ENCODE measurements at places on chromosomes 2 and 18.

- DNase-seq, result no peak
These were observed 128.4 kb downstream of the GALNT3 start for GRCh38 chr2:165665614-165666013.

DNA sequence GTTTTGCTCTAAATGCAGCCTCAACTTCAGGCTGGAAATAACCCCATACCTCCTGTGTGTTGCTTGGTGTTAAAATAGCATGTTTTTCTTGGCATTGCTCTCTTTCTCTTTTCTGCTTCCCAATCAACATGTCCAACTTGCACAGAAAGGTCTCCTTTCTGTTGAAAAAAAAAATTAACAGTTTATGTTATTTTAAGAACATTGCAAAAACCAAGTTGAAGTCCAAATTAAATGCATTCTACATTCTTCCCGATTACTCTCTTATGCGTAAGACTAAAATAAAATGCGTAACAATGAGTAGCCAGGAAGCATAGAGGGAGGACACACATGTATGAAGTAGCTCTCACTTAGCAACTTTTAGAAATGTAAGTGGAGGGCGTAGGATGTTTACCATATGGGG lies 1406.1 kb upstream of the NXPH2 start:
- no peak for DNase-seq

DNA sequence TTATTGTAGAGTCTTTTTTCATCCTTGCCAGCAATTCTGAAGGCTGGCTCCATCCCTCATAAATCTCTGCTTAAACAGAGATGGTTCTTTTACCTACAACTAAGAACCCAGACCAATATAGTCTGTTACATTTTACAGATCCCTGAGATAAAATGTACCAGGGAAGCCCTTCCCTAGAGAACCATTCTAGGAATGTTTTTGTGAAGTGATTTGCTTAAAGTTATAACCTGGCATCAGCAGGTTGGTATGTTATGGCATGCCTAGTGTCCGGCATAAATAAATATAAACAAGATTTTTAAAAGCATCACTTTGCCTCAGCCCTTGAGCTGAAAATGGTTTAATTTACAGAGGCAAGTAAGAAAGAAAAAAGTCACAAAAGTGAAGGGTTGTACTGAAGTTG lies 18.5 kb upstream of the NPAS2 start:
- no peak for DNase-seq

GRCh38 chr2:160842286-160842685 lies 317.9 kb upstream of the TANK start:
- no peak for DNase-seq

- no peak for DNase-seq
These were observed 4.3 kb upstream of the ADI1 start for GRCh38 chr2:3523551-3524041.

- DNase-seq, result no peak
These were observed 438.8 kb downstream of the SPAG16 start for GRCh38 chr2:213723041-213723560.

DNA sequence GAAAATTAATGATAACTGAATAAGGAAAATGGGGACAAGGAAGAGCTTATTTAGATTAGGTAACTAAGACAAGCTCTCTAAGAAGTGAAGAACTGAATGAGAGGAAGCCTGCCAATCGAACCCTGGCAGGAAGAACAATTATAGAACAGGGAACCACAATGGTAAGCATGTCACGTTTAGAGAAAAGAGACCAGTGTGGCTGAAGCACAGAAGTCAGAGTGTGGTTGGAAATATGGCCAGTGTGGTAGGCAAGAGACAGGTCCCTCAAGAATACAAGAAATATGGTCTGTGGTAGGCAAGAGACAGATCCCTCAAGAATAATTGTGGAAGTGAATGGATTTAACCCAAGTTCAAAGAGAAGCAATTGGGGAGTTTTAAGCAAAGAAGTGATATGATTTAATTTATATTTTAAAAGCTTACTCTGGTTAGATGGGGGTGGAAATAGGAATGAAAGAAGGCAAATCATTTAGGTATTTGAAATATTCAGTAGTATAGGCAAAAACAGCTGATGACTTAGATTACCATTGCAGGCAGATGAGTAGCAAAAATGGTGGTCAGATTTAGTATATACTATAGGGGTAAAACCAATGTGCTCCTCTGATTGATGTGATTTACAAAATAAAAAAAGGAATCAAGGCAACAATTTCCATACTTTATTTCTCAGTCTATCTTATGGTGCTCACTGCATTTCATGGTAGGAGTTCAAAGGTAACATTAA lies 38.8 kb upstream of the ERMN start:
- no peak for DNase-seq

DNA sequence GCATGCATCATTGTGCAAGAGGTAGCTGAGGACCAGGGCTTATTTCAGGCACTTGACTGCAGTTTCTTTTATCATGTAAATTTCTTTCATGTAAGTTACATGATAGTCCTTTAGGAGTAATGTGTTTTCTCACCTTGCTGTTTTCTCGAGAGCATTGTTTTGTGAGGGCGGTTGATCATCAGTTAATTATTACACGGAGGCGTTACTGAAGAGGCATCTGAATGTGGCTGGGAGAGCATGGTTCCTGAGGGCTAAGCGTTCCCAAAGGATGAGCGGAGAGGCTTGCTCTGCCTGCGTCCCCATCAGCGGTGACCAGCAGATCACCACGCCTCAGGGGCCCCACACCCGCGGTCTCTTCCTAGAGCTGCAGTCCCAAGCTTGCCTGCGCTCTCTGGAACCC lies 156.1 kb upstream of the NFATC1 start:
- DNase-seq, result no peak

- DNase-seq, result no peak
These were observed 49.9 kb upstream of the HS6ST1 start for GRCh38 chr2:128368437-128369107.

DNA sequence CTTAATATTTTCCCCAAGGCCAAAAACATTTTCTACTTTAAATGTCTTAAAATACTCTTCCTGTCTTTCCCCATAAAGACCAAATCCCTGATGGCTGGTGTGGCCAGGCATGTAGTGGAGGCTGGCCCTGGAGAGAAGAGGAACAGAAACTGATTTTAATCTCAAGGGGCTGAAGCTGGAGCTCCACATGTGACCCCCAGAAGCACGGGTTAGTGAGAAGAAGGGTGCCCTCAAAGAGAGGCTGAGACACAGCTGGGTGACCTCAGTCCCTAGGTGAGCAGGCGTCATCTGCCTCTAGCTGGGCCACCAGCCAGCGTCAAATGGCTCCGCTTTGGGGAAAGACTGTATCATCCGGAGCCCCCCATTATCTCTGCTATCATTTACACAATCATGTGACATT lies 19.3 kb upstream of the TMEM18 start:
- no peak for DNase-seq

DNA sequence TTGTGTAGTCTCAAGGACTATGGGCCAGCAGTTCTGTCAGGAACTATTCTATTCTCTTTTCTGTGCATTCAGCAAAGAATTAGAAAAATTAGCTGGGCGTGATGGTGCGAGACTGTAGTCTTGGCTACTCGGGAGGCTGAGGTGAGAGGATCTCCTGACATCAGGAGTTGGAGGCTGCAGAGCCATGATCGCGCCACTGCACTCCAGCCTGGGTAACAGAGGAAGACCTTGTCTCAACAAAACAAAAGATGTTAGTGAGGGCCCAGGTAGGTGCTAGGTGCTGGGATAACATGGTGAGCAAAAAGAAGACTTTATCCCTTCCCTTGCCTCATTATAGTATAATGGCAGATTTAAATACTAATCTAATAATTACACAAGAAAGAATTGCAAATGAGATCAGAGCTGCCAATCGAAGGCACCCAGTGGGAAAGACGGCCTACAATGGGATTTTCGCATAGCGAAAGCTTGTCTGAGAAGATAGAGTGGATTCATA lies 447 bp upstream of the MRPL19 start:
- DNase-seq, result no peak

GRCh38 chr2:50840341-50841124 lies 191.4 kb downstream of the NRXN1 start:
- DNase-seq, result no peak

- DNase-seq, result no peak
These were observed 678.0 kb upstream of the ZEB2 start for GRCh38 chr2:145197944-145198343.

- no peak for DNase-seq
These were observed 265.8 kb downstream of the TNS1 start for GRCh38 chr2:217736776-217737550.

DNA sequence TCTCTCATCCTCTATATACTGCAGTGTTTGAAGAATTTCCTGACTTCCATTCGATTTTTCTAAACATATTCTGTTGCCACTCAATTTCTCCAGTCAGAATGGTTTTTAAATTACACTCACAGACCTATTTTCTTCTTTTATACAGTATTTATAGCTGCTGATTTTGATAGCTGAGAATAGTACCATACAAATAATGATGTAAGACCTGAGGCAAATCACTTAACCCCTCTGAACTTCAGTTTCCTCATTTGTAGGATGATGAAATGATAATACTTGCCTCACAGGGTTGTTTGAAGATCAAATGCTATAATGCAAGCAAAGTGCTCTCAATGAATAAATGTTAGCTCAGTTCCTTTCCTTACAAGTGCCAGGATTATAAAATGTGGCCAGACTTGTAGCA lies 241.8 kb downstream of the CPS1 start:
- DNase-seq, result no peak

DNA sequence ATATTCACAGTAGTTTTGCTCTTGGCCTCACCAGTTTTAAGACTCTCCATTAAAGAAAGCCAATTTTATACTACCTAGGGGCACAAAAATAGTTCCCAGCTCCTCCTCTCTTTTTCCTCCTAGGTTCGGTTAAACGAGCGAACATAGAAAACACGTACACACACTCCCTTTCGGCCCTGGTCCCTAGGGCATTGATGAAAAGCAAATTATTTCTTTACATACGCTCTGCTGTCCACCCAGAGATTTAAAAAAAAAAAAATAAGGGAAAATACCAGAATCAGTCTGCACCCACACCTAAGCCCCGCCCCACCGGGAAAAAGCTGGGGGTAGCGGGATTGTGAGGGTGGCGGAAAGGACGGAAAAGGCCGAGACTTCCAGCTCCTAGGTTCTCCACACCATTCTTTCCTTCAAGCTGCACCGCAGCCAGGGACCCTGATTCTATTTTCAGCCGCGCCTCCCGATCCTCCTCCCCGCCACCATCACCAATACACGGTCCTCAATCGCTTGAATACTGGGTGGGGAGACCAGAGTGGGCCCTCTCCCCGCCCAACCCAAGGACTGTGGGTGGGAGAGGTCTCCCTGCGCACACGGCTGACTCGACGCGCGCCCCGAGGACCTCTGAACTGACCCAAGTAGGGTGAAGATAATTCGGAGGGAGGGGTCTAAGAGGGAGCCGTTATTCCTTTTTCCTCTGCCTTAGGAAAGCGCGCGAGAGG lies 769 bp downstream of the ATF2 start:
- no peak for DNase-seq

- DNase-seq, result no peak
These were observed 471.0 kb upstream of the CDH7 start for GRCh38 chr18:65279668-65280305.

DNA sequence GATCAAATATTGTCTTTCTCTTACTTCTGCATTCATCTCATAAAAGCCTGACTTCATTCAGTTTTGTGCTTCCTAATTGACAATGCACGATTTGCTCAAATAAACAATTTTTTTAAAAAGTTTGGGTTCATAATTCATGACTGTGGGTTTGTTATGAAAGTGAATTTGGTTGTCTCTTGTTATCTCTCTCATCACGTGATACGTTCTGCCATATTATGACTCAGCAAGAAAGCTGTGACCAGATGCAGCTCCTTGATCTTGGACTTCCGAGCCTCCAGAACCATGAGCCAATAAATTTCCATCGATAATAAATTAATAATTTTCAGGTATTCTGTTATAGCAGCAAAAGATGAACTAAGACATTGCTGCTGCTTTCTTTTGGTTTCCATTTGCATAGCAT lies 156.5 kb upstream of the LRATD1 start:
- DNase-seq, result no peak

DNA sequence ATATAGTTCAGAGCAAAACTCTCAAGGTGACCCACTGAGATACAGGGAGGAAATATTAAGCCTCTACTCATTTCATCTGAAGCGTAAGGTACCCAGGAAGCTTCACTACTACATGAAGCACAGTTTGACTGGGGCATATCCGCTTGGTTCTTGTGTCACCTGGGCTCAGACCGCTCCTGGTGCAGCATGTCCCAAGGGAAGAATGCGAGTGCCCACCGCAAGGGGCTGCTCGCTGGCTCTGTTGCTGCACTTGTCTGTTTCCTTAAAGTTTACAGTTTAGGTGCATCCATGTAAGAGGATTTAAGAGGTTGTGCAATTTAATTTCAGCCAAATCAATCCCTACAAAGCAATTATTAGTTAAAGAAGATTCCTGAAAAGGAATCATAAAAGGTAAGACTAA lies 507.8 kb downstream of the FBXO15 start:
- no peak for DNase-seq

DNA sequence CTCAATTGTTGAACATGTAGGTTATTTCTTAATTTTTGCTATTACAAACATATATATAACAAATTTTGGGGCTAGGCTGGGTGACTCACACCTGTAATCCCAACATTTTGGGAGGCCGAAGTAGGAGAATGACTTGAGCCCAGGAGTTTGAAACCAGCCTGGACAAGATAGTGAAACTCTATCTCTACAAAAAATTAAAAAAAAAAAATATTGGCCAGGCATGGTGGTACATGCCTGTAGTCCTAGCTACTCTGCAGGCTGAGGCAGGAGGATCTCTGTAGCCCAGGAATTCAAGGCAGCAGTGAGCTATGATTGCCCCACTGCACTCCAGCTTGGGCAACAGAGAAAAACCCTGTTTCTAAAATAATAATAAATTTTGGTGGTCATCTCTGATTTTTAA lies 23.5 kb downstream of the SLC4A1AP start:
- DNase-seq, result no peak

GRCh38 chr2:1504311-1504750 lies 91.1 kb downstream of the TPO start:
- no peak for DNase-seq

- DNase-seq, result no peak
These were observed 15.2 kb upstream of the ANKRD53 start for GRCh38 chr2:70962885-70963878.

DNA sequence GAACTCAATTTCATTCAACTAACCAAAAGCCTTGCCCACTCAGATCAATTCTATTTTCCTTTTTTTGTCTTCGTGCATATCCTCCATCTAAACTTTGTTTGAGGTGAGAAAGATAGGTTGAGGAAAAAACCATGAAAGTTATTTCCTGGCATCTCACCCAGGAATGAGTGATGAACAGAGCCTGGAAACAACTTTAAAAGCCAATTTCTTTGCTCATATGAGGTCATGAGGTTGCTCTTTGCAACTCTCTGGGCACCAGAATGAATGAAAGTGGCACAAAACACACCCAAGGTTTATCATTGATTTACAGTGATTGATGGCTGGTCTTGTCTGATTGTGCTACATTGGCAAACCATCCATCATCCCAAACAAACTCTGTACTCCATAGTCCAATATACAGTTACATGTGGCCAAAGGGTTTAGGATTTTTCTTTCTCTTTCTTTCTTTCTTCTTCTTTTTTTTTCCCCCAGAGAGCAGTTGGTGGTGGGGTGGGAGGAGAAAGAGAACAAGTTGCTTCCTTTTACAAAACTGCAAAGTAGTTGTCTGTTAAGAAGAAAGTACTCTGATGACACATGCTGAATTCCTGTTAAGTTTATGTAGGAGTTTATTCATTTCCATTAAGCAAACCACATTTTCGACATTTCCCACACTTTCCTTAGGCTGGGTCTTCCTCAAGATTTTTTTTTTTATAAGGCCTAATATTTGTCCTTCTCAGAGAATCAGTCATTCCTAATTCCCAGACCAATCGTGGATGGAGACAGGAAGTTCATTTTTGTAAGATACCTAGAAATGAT lies 575.9 kb upstream of the ZEB2 start:
- DNase-seq, result peak; percentile 51

Data from AG04450 (cell line).